Ovary (tissue), 10 donors: ENCODE measurements at places on chromosomes 5 and 9. TPM values are rescaled to one million over a fixed set of nuclear protein-coding genes. Genes with fewer than 3 reads are reported as not detected.

GRCh38 chr9:36870960-36871359, 163.1 kb downstream of the PAX5 start:
- no peak overlapping the region for H3K27ac ChIP-seq
- no peak for DNase-seq
- H3K27me3 ChIP-seq: no peaks in the 10 kb centered on the region

Gene KCNV2
- total RNA-seq: not detected

Gene GLRA1
- not detected for total RNA-seq

GRCh38 chr9:38062498-38063362, 6.3 kb downstream of the SHB start:
- H3K36me3 ChIP-seq: no peaks in the 10 kb centered on the region
- no peak overlapping the region for H3K27ac ChIP-seq
- DNase-seq: no peak

Gene DPYSL3
- total RNA-seq: 119 TPM

Gene SLC27A6
- 9.7 TPM for total RNA-seq

Gene NR2F1
- 51.6 TPM for total RNA-seq

DNA sequence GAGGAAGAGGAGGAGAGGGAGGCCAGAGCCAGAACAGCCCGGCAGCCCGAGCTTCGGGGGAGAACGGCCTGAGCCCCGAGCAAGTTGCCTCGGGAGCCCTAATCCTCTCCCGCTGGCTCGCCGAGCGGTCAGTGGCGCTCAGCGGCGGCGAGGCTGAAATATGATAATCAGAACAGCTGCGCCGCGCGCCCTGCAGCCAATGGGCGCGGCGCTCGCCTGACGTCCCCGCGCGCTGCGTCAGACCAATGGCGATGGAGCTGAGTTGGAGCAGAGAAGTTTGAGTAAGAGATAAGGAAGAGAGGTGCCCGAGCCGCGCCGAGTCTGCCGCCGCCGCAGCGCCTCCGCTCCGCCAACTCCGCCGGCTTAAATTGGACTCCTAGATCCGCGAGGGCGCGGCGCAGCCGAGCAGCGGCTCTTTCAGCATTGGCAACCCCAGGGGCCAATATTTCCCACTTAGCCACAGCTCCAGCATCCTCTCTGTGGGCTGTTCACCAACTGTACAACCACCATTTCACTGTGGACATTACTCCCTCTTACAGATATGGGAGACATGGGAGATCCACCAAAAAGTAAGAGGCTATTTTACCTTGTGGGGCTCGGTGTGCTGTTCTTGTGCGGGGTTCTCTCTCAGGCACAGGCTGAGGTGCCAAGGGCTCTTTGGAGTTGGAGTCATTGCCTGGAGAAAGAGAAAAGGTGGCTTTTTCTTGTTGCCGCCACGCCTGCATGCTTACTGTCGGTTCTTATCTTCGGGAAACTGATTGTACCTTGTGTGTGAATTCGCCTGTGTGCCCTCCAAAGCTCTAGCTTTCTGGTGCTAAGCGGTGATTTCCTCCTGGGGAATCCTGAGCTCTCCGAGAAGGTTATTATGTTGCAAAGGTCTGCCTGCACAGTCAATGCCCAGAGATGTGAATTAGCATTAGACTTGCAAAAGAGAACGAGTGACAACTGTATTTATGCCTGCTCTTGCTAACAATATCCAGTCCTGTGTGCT, at the start of gene ISL1:
Gene ISL1, plus strand, starts transcription at position 318 of the 991 bp plus-strand sequence. Its CDS starts 224 bp downstream, at position 542.
- no peak for DNase-seq
- peaks cover 6% of the 10 kb centered on the region for H3K4me1 ChIP-seq
- no peak within 1 kb of the TSS for H3K4me3 ChIP-seq
- no peak within 1 kb of the TSS for H3K27ac ChIP-seq

GRCh38 chr5:116058346-116058936, 26.2 kb downstream of the ARL14EPL start:
- no peak for DNase-seq
- no peak overlapping the region for H3K27ac ChIP-seq
- no peaks in the 10 kb centered on the region for H3K36me3 ChIP-seq

DNA sequence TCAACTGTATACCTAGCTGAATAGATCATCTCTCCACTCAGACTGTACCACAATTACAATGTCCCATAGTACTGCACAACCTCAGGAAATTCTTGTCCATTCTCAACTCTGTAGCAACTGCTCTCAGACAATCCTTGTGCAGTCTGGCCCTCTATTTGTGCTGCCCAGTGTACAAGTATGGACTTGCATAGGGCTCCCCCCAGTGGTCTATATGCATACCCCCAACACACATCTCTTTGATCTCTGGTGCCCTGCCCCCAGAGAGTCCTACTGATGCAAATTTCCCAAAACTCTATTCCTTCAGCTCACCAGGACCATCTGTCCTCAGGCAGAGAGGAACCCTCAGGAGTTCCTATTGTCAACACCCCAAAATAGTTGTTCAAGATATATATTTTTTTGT, 205.3 kb downstream of the SLCO4C1 start:
- DNase-seq: no peak
- H3K4me3 ChIP-seq: no peak overlapping the region
- no peaks in the 10 kb centered on the region for H3K27me3 ChIP-seq
- no peaks in the 10 kb centered on the region for H3K4me1 ChIP-seq

- no peak overlapping the region for H3K27ac ChIP-seq
- DNase-seq: no peak
- H3K36me3 ChIP-seq: no peaks in the 10 kb centered on the region
- H3K27me3 ChIP-seq: no peaks in the 10 kb centered on the region
- H3K4me1 ChIP-seq: no peaks in the 10 kb centered on the region
Observed at GRCh38 chr9:100309992-100310391, 42.8 kb downstream of the TEX10 start.

Gene SUSD3
- 36.4 TPM for total RNA-seq

Gene LCP2
- total RNA-seq: 5.0 TPM

DNA sequence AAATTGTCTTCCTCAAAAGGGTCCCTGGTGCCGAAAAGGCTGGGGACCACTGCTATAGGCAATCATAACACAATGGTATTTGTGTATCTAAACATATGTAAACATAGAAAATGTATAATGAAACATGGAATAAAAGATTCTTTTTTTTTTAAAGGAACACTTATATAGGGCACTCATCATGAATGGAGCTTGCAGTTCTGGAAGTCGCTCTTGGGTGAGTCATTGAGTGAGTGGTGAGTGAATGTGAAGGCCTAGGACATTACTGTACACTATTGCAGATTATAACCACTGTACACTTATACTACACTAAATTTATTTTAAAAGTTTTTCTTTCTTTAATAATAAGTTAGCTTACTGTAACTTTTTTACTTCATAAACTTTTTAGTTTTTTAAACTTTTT, 176.4 kb downstream of the ARRDC3 start:
- no peaks in the 10 kb centered on the region for H3K27me3 ChIP-seq
- no peak for DNase-seq
- no peaks in the 10 kb centered on the region for H3K4me1 ChIP-seq
- H3K36me3 ChIP-seq: no peaks in the 10 kb centered on the region

GRCh38 chr9:81776390-81776789, 87.0 kb upstream of the TLE1 start:
- H3K27me3 ChIP-seq: no peaks in the 10 kb centered on the region
- H3K4me1 ChIP-seq: peaks cover 1% of the 10 kb centered on the region
- no peak overlapping the region for H3K4me3 ChIP-seq

DNA sequence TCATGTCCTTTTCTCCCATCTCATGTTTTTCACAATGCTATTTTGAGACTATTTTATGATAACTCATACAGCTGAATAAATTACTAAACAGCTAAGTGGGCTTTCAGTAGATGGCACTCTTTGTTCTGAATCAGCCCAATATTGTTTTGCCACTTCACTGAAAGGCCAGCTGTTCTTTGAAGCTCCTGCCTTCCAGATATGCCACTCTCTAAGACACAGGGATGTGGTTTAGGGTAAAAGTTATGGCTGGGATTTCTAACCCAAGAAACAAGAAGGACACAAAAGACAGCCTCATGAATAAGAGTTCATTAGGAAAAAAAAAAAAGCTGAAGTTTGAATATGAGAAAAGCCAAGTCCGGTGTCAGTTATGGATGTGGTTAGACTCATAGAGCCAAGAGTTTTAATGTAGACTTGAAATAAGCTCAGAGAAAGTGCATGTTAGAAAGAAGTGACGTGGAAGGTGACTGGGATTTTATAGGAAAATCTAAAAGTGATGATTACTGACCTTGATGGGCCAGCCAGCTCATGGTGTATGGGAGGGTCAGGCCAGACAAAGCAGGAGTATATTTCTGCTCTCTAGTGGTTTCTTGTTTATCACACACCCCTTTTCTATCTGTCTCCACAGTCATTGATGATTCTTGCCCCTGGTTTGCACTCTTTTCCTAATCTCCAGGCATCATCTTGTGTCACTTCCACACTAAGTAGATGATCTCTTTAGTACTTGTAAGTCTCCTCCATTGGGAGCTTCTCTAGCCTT, 488.5 kb downstream of the NR2F1-AS1 start:
- no peaks in the 10 kb centered on the region for H3K36me3 ChIP-seq
- H3K27ac ChIP-seq: no peak overlapping the region
- no peak overlapping the region for H3K4me3 ChIP-seq
- no peak for DNase-seq
- H3K27me3 ChIP-seq: no peaks in the 10 kb centered on the region

Gene TRIM36
- 10.3 TPM for total RNA-seq

Gene POLR1E
- 45.8 TPM for total RNA-seq

- H3K36me3 ChIP-seq: no peaks in the 10 kb centered on the region
- no peak overlapping the region for H3K27ac ChIP-seq
- peaks cover 5% of the 10 kb centered on the region for H3K4me1 ChIP-seq
Observed at GRCh38 chr9:124496075-124496449, 11.1 kb downstream of the NR5A1 start.

DNA sequence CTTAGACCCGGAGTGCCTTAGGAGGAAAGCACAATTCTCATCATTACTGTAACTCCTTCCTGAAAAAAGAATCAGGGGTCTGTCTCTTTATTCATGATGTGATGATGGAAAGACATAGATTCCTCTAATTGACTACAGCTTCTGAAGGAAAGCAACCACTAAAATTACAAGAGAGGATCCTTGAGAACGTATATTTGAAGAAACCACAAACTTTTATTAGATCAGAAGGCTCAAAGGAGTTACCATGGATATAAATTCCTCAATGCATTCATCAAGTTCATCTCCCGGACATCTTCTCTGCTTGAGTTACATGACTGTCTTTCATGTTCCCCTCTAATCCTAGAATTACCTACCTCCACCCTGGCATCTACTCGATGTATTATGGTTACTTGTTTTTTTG, 104.1 kb upstream of the PAPPA start:
- no peaks in the 10 kb centered on the region for H3K27me3 ChIP-seq
- no peaks in the 10 kb centered on the region for H3K36me3 ChIP-seq
- H3K4me1 ChIP-seq: no peaks in the 10 kb centered on the region
- no peak overlapping the region for H3K27ac ChIP-seq
- DNase-seq: no peak
